ENCODE measurements at places on chromosomes 16 and 17.

- DNase-seq = no peak
These were observed 1028.1 kb upstream of the EEF2KMT start for GRCh38 chr16:6125483-6126259.

GRCh38 chr17:64025732-64026294, 5.4 kb upstream of the ICAM2 start:
- DNase-seq = peak; percentile 65

- no peak for DNase-seq
These were observed 10.6 kb downstream of the ITGB4 start for GRCh38 chr17:75731716-75732498.

GRCh38 chr17:66517336-66518009, 215.1 kb downstream of the PRKCA start:
- no peak for DNase-seq

GRCh38 chr16:79752396-79752795, 151.9 kb upstream of the MAF start:
- DNase-seq = no peak

DNA sequence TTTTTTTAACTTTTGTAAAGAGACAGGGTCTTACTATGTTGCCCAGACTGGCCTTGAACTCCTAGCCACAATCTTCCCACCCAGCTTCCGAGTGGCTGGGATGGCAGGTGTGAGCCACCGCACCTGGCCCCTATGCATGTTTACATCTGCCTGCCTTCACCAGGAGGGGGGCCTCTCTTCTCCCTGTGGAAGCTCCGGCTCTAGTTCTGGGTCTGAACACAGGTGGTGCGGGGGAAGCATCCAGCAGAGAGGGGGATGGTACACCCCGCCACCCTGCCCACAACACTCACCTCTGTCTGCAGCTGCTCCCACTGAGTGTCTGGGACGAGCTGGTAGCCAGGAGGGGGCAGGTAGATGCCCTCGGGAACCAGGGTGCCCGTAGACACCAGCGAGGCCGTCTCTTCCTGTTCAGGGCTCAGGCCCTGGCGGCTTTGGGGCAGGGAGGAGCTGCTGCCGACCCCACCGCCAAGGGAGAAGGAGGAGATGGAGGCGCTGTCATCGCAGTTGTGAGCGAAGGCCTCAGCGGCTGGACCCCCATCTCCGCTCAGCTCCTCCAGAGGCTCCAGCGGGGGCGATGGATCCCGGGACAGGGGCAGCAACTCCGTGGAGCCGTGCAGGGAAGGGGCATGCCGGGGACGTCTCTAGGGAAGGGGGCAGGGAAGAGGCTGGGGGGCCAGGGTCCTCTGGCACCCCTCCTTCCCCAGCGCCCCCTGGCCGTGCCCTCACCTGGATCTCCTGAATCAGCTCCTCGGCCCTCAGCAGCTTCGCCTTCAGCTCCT, 10.9 kb downstream of the RABEP2 start:
- DNase-seq = no peak

DNA sequence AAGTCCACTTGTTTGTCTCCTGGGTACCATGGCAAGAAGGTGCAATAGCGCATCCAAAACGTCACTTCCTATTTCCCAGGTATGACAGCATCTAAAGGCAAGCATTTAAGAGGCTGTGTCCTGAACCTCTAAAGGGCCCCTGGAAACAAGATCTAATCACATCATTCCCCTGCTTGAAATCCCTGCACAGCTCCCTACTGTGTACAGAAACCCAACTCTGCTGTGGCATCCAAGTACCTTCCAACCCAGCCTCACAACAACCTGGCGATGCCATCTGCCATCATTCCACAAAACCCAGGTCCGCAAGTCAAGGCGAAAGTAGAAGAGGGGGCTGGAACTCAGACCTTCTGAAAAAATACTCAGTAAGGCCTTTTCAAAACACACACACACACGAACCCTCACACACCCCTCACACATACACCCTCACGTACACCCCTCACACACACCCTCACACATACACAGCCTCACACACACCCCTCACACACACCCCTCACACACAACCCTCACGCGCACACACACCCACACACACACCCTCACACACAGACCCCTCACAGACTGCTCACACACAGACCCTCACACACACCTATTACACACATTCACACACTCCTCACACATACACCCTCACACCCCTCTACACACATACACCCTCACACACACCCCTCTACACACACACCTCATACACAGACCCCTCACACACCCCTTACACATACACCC, 24.5 kb downstream of the C17orf67 start:
- DNase-seq = no peak

- no peak for DNase-seq
These were observed 2.2 kb upstream of the TBX4 start for GRCh38 chr17:61449707-61450640.

DNA sequence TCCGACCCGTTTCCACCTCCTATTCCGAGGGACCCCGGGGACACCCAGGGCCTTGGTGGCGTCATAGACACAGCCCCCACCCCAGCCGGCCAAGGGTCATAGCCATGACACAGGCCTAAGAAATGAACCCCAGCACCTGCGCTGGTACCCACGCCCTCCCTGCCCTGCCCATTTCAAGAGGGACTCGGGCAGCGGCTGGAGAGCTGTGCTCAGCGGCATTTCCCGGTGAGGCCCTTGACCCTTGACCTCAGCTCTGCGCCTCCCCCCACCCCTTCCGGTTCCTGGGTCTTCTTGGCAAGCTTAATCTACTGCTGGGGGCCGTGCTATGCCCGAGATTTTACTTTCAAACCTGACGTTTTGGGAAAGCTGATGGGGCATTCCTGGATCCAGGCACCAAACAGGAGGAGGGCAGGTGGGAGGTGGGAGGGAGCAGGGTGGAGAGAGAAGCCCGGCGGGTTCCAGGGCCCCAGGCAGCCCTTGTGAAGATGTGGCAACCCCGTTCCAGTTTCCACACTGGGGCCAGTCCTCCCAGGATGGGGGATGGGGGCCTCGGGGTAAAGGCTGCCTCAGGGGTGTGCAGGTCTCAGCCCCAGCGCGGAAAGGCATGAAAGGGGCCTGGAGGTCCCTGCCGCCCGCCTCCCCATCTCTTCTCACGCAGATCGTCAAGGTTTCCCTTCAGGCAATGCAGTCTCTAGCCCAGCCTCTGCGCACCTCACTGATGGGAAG, at the start of gene SLC22A31:
SLC22A31 (minus strand) TSS at position 414 of the 726 bp plus-strand sequence; CDS start at position 378, 36 bp downstream.
- no peak for DNase-seq

- DNase-seq = no peak
These were observed 27.9 kb downstream of the CCDC57 start for GRCh38 chr17:82184761-82185160.

DNA sequence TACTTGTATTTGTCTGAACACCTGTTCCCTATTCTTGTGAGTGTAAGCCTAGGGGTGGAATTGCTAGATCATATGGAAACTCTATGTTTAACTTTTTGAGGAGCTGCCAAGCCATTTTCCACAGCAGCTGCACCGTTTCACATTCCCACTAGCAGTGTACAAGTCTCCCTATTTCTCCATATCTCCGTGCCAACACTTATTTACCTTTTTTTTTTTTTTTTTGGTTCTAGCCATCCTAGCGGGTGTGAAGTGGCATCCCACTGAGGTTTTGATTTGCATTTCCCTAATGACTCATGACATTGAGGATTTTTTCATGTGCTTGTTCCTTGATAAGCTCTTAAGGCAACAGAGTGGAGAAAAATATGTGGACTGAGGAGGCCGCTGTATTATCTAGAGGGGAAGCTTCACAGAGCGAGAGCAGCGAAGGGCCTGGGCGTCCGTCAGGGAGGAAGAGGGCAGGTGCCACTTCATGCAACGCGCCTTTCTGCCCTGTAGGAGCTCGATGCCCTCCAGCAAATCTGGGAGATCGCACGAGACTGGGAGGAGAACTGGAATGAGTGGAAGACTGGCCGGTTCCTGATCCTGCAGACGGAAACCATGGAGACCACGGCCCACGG, 50.0 kb downstream of the DNAH2 start:
- DNase-seq = no peak

DNA sequence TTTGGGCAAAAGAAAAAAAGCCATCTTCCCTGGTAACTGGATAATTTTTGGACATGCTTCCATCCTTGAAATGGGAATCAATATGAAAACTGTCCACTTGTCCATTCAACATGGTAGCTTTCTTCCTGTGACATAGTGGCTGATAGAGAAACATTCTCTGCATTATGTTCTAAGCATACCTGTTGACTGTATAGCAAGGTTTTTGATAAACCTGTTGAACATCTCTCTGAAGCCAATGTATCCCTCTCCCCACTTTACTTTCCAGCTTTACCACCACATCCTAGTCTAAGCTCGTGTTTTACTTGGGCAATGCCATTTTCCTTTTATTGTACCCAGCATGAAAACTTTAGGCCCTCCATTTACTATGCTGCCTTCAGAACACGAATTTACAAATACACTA, 630.1 kb downstream of the TOX3 start:
- DNase-seq = no peak

- DNase-seq = peak; percentile 88
These were observed 3.8 kb upstream of the NPB start for GRCh38 chr17:81898029-81898866.

DNA sequence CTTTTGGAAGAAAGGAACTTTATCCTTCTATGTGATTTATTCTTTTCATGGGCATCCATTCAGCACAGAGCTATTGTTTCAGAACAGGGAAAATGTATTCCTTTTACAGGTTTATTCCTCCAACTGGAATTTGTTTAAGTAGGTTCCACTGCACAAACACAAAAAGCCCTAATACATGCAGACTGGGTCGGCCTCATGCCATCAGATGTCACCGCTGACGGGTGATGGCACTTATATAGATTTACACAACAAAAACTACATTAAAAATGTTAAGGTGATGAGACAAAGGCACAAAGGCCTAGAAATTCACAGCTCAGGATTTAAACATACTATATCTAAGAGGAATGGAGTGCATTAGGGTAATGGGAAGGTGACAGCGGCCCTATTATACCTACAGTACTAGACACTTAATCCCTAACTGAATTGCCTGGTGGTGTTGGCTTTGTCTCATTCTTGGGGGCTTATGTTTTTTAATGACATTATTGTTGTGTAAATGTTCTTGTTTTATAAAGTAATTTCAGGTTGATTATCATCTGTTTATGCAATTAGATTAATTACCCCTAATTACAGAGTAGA, 276.4 kb upstream of the PSMD7 start:
- DNase-seq = no peak

DNA sequence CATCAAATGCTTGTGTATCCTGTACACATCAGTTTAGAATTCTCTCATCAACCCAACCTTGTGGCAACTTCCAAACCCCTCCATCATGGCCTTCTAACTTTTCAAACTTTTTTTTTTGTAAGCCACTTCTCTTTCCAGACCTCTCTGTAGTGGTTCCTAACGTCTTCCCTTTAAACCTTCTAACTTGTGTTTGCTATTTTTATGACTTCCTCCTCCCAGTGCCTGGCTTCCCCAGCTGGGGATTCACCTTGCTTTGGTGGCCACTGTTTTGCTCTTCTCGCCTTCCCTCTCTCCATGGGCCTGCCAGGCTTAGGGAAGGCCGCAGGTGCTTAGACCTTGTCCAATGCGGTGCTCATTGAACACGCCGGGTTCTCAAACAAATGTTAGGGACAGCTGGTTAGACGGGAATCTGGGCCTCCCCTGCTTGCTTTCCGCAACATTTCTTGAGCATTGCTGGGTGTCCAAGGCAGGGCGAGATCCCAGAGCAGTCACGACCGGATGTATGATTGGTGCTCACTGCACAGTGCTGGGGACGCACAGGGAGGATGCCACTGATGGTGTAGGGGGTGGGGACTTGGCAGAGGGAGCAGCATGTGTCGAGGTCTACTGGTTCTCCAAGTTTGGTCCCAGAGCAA, 1.1 kb upstream of the XYLT2 start:
- DNase-seq = no peak

DNA sequence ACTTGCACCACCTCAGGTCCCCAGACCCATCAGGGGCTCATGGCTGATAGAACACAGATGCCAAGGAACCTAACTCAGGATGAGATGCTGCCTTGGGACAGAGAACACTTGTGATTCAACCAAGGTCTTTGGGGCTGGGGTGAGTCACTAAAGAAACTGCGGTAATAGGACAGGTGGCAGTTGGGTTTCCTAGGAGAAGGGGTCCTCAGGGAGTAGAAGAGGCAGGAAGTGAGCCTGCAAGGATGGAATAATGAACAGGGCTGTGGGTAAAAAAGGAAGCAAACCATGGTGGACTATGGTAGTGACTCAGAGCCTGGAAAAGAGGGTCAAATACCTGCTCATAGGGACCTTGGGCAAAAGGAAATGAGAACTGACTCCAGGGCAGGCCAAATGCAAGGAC, 6.5 kb upstream of the PNPO start:
- DNase-seq = no peak

- no peak for DNase-seq
These were observed 6.0 kb upstream of the BHLHA9 start for GRCh38 chr17:1264196-1264595.

GRCh38 chr16:85486256-85486915, 126.7 kb upstream of the GSE1 start:
- no peak for DNase-seq

DNA sequence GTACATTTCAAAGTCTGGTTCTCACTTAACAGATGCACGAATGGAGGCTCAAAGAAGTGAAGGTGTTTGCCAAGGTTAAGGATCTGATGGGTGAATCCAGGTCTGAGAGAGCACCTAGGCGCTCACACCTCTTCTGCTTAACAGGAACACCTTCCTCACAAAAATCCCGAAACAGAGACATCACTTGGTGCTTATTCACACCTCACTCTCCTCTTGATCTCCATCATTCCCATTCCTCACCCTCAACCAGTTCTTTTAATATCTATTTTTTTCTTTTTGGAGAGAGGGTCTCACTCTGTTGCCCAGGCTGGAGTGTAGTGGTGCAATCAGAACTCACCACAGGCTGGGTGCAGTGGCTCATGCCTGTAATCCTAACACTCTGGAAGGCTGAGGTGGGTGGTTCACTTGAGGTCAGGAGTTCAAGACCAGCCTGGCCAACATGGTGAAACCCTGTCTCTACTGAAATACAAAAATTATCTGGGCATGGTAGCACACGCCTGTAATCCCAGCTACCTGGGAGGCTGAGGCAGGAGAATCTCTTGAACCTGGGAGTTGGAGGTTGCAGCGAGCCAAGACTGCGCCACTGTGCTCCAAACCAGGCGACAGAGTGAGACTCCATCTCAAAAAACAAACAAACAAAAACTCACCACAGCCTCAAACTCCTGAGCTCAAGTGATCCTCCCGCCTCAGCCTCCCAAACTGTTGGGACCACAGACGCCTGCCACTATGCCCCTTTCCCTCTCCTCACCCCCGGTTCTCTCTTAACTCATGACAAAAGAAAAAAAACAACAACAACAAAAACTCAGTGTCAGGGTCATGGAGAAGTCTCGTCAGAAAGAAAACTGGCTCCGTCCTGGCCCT, 15.1 kb downstream of the CRYM start:
- no peak for DNase-seq

GRCh38 chr17:46935658-46936266, 12.8 kb downstream of the GOSR2 start:
- no peak for DNase-seq

- DNase-seq = no peak
These were observed 11.9 kb upstream of the AURKB start for GRCh38 chr17:8222380-8222629.

DNA sequence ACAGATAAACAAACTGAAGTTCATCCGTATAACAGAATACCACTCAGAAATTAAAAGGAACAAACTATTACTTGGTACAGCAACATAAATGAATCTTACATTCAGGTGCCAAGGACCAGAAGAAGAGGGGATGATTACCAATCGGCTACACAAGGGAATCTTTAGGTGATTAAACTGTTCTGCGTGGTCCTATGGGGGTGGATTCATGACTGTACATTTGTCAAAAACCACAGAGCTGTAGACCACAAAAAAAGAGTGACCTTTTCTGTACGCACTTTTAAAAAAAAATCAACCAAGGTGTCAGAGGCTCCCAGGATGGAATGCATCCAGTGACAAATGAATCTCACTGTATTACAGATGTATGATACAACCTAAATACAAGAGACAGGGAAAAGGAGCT, 110.8 kb downstream of the CDYL2 start:
- no peak for DNase-seq

Measured in AG08395 (cell line).